Skeletal muscle cell (primary cell): ENCODE measurements at places on chromosomes 3 and 15.

- DNase-seq: no peak
Measured at GRCh38 chr3:193010191-193010590, 92.5 kb upstream of the MB21D2 start.

GRCh38 chr3:53940623-53941022 is 49.0 kb upstream of the SELENOK start:
- DNase-seq: no peak

GRCh38 chr3:196260784-196261183 is 26.7 kb downstream of the PCYT1A start:
- no peak for DNase-seq

- no peak for DNase-seq
Measured at GRCh38 chr15:69237718-69238117, 61.0 kb upstream of the PAQR5 start.

DNA sequence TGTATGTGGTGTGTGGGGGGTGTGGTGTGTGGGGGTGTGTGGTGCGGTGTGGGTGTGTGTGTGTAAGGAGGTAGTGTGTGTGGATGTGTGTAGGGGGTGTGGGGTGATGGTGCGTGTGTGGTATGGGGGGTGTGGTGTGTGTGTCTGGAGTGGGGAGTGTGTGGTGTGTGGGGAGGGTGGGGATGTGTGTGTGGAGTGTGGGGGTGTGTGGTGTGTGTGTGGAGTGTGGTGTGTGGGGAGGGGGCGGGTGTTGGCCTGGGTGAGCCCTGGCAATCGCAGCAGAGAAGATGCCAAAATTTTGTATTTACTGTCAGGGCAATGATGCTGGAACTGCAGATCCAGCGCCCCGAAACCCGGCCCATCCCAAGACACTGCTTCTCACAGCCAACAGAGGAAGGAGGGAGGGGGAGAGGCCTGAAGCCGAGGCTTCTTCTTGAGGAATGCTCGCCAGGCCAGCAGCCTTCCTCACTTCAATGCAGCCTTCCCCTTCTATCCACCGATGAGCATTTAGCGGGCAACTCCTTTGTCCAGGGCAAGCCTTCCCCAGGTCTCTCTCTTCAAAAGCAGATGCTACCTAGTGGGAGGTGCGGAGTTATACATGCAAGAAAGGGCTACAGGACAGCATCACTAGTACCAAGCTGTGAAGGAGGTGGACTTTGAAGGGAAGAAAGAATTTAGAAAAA is 11.9 kb upstream of the SRP14 start:
- DNase-seq: no peak

DNA sequence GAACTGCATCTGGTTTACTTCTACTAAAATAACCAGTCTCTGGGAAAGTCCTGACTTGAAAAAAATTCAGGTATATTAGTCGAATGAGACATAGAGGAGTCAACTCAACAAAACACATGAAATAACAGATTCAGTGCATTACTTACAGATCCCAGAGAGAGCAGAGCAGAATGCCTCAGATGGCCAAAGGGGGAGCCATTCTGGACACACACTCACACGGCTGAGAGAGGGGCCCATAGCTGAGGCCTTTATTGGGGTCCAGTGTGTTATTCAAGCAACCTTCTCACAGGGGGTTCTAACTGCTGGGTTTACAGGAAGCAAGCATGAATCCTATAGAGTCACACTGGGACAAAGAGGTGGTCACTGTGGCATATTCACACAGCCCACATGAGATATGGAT is 135.1 kb upstream of the SNRPN start:
- no peak for DNase-seq

GRCh38 chr3:139394116-139394515 is 4.7 kb upstream of the COPB2 start:
- no peak for DNase-seq

DNA sequence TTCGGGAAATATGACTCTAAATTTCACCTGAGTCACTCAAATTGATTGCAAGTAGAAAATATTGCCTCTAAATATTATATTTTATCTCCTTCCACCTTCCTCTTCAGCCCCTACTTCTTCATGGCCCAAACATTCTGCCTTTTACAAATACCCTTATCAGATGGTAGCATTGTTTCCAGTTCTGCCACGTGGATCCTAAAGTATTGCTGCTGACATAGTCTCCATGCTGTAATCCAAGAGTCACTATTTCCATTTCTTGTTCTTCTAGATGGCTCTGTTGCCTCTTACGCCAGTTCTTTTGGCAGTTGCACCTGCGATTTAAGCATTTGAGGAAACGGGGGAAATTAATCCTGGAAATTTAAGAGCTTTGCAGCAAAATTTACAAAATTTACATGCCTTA is 13.6 kb downstream of the LMOD3 start:
- no peak for DNase-seq

- no peak for DNase-seq
Measured at GRCh38 chr15:45030743-45031142, 7.7 kb downstream of the SORD start.

DNA sequence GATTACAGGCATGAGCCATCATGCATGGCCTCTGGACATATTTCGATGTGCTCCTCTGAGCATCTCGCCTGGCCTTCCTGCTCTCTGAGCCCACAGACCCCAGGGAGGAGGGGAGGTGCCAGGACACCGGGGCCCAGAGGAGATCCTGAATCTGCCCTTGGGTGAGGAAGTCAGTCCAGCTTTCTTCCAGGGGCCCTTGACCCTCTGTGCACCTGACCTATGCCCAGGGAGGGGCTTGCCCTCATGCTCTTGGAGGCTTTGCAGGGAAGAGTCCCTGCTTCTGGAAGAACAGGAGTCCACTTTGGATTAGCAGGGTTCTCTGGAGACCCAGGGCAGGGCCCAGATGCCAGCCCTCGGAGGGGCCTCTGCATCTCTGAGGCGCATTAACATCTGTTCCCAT is 1.4 kb downstream of the ACSBG1 start:
- DNase-seq: no peak

DNA sequence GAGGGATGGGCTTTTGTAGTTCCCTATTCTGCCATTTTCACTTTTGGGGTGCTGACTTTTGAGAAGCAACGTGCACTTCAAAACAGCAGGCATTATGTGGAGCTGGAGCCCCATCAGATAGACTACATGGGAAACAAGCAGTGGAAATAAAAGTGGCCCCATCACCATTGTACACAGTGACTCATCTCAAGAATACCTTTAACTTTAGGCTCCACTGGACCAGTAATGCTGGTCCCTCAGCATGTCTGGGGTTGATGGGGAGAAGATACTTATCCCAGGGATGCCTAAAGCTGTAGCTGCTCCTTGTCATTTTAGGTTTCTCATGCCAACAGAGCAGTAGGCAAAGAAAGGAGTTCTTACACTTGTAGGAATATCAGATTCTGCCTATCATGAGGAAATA is 45.0 kb downstream of the LSM3 start:
- DNase-seq: no peak

DNA sequence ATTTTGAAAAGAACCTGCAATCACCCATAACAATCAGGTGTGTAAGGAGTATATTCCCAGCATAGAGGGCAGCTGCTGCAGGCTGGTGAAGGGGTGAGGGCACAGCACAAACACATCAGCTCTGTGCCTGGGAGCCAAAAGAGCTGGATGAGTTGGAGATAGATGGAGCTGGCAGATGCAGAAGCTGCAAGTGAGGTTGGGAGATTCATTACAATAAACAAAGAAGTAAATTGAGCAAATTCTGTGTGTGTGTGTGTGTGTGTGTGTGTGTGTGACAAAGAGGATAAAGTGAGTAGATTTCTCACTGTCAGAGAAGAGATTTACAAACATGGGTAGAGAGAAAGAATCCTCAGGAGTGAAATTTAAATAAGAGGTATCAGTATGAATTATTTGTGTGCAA is 994.7 kb downstream of the EPHA3 start:
- DNase-seq: no peak

DNA sequence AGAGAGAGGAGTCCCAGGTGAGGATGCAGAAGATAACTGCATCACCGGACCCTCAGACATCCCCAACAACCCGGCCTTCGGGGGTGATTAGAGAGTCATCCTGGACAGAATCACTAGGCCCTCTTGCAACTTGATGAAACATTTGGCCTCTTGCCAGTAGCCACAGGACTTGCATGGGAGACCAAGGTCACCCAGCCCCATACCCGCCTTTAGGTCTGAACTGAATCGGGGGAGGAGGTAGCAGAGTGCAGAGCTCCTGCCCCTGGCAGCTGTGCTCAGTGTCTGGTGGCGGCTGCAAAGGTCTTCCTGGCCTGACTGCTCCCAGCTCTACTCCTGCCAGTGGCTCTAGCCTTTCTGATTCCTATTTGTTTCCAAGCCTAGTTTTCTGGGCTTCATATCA is 12.4 kb downstream of the PIF1 start:
- DNase-seq: peak; percentile 21
